Cortex of kidney (tissue), 1 donor: ENCODE measurements at places on chromosomes 2 and 18.

GRCh38 chr18:50446629-50447028 lies 71.8 kb downstream of the SKA1 start:
- no peak for DNase-seq

GRCh38 chr2:204775766-204776165 lies 230.5 kb downstream of the PARD3B start:
- no peak for DNase-seq

DNA sequence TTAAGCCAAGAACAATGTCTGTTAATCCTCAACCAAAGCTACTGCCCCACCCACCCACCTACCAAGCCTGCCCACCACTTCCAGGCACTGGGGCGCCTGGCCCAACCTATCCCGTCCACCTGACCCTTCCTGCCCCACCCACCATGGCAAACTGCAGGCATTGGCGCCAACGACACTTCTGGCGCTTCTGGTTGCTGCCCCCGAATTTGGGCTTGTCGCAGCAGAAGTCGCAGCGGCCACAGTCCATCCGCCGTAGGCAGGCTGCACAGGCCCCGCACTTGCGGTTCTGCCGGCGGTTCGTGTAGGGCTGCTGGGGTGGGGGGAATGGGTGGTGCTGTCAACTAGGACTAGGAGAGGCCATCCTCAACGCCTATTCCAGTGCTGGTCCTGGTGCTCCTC lies 7.3 kb downstream of the MBD1 start:
- no peak for DNase-seq

DNA sequence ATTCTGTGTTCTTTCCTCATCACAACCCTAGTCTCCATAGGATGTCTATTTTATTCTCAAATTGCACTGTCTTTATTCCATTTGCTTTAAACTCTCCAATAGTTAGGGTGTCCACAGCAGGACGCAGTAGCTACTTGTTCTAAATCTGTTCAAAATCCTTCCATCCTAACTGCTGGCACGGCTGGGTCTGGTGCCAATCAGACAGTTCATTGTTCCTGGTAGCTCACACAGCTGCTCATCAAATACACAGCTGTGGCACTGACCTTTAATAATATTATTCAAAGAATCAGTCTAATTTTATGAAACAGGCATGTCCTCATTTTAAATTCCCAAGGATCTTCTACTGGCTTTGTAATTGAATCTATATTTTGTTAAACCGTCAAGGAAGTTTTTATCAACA lies 59.7 kb upstream of the TMEFF2 start:
- DNase-seq, result no peak

DNA sequence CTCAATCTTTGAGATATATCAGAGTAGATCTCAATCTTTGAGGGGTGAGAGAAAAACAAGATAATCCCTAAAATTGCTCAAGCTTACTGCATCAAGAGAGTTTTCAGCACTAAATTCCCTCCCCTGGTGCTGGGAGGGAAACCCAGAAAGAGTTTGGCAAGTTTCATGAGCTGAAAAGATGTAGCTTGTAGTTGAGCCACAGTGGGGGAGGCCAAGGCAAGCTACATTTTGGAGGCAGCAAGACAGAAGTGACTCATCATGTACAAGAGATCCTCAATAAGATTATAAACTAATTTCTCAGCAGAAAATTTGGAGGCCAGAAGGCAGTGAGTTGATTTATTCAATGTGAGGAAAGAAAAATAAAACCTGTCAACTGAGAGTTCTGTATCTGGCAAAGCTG lies 308.2 kb downstream of the PIEZO2 start:
- DNase-seq, result no peak

- no peak for DNase-seq
Observed at GRCh38 chr2:439077-439476, 151.2 kb upstream of the ALKAL2 start.

GRCh38 chr18:23825496-23825895 lies 136.2 kb downstream of the LAMA3 start:
- DNase-seq, result no peak

GRCh38 chr2:80687524-80687923 lies 383.0 kb upstream of the LRRTM1 start:
- DNase-seq, result no peak

DNA sequence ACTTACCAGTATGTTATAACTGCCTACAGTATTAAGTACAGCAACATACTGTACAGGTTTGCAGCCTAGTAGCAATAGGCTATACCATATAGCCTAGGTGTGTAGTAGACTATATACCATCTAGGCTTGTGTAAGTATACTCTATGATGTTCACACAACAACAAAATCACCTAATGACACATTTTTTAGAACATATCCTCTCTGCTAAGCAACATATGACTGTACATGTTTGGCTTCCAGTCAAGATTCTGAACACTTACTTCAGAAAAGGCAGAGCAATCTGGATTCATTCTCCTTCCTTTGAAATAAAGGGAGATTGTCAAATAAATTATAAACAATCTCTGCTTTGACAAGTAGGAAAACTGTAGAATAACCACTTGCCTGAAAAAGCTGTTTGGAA lies 81.8 kb downstream of the EXOC6B start:
- DNase-seq, result no peak

DNA sequence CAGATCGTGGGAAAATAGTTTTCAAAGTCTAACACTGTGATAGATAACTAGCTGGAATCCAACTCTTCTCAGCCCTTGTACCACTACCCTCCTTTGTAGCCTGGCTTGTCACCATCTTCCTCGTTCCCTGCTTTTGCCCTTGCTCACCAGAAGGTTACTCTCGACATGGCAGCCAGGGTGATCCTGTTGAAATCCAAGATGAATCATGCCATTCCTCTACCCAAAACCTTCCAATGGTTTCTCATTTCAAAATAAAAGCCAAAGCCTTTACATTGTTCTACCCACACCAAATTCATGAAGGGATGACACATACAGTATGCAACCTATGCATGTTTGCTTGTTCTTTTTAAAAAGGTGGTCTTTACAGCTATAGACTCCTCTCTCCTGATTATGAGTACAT lies 45.7 kb downstream of the STAT4 start:
- no peak for DNase-seq

GRCh38 chr18:64668461-64668962 lies 519.6 kb upstream of the LINC00305 start:
- DNase-seq, result no peak

GRCh38 chr2:19021100-19021476 lies 337.3 kb downstream of the OSR1 start:
- no peak for DNase-seq

DNA sequence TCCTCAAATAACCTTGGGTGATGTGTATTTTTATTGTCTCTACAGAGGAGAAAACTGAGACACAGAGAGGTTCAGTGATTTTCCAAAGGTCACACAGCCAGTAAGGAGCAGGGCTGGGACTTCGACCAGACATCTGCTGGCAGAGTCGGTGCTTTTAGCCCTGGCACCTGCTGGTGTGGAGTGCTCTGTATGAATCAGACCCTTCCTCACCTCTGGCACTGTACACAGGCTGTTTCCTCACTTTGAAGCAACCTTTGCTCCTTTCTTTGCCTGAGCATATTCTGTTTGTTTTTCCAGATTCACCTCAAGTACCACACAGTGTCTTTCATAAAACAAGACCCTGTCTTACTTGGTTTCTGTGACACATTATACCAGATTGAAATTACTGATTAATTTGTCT lies 107.9 kb downstream of the DPP10 start:
- no peak for DNase-seq

- DNase-seq, result no peak
Observed at GRCh38 chr18:2325308-2325849, 245.9 kb downstream of the METTL4 start.

DNA sequence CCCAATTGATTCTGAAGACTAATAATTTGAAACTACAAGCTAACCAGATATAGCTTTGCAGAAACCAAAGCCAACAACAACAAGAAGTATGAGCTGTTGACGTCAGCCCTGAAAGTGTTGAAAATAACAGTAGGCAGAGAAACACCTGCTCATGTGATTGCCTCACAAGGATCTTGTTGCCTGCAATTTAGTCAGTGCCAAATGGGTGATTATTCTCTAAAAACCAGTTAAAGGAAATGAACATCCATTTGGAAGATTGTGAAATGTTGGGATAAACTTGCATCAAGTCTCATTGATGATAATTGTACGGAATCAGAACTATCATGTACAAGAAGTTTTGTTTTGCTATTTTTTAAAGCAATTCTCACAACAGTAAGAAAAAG lies 2.8 kb downstream of the CYTIP start:
- DNase-seq, result no peak

- DNase-seq, result no peak
Observed at GRCh38 chr18:24974431-24974830, 377.5 kb downstream of the ZNF521 start.

DNA sequence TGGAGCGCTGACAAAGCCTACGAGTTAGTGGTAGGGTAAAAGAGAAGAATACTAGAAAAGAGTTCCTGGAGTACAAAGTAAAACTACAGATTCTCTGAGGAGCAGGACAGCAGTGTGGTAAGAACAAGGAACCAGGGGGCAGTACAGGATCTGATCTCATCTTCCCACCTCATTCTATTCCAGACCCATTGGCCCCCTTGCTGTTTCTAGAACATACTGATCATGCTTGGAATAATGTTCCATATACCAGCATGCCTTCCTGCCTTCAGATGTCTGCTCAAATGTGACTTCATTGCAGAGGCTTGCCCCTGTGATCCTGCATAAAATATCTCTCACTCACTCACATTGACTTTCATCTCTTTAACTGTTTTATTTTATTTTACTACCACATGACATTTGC lies 19.3 kb downstream of the MSGN1 start:
- DNase-seq, result no peak

DNA sequence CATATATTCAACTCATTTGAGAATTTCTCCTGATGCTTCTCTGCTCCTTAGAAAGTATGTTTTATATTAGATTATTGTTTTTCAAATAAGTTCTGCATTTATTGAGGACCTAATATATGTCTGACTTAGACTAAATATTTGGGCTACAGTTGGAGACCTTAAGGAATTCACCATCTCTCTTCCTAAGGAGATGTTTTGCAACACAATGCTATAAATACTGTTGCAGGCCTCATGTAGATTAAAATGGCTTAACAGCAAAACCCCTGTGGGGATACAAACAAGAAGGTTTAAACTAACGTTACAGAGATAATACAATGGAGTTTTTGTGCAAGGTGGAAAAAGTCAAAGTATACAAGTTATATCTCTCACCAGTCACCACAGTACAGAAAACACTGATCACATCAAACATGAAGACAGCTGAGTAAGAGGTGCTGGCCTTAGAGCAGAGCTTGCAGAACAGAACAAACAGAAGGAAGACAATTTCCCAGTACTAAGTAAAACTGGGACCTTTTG lies 20.1 kb upstream of the BMPR2 start:
- no peak for DNase-seq

DNA sequence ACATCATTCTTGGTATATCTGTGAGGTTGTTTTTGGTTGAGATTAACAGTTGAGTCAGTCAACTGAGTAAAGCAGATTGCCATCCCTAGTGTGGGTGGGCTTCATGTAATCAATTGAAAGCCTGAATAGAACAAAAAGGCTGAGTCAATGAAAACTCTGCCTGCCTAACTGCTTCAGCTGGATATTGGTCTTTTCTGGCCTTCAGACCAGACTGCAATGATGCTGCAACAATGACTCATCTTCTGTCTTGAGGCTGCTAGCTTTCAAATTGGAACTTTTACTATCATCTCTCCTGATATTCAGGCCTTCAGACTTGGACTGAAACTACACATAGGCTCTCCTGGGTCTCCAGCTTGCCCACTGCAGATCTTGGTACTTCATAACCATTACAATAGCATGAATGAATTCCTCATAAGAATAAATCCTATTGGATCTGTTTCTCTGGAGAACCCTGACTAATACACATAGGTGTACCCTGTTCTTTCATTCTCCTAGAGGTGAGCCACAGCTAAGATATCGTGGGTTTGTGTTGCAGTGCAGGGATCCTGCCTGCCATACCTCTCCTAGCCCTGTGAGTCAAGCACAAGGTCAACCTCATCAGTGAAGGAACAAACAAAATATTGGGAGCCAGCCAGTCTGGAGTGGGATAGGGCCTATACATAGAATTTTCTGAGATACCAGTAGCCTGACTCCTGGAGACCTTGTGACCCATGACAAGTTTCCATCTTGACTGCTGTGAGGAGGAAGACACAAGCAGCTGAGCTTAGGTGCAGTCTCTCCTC lies 473.8 kb downstream of the DCC start:
- no peak for DNase-seq
